ENCODE measurements at places on chromosomes 5 and 9.

- no peak for DNase-seq
Measured at GRCh38 chr9:37967014-37967760, 63.3 kb upstream of the SLC25A51 start.

DNA sequence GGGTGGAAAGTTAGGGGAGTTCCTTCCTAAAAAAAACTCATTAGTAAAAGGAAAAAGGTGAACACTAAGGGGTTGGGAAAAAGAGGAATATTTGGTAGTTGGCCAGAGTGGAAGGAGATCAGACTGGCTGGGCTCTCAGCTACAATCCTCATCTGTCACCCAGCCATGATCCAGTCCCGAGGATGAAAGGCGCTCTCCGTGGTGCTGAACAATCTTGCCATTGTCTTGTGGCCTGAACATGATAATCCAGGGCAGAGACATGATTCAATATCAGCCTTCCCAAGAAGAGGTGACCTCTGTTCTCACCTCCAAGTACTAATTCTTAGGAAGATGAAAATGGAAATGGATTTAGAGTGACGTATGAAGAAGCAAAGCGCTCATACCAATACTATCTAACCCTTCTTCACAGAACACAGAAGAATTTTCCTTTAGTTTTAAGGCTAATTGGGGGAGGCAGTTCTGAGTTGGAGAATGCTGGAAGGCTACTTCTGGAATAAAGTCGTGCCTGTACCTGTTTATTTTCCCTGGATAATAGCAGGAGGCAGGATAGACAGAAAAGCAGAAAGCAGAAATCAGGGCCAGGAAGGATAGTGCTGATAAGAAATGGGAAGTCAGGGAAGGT lies 36.6 kb upstream of the MYORG start:
- DNase-seq, result no peak

- DNase-seq, result no peak
Measured at GRCh38 chr5:104016646-104017045, 454.1 kb upstream of the NUDT12 start.

GRCh38 chr9:134375011-134375390 lies 48.7 kb downstream of the RXRA start:
- DNase-seq, result no peak

- no peak for DNase-seq
Measured at GRCh38 chr5:90169078-90169477, 240.5 kb downstream of the CETN3 start.

DNA sequence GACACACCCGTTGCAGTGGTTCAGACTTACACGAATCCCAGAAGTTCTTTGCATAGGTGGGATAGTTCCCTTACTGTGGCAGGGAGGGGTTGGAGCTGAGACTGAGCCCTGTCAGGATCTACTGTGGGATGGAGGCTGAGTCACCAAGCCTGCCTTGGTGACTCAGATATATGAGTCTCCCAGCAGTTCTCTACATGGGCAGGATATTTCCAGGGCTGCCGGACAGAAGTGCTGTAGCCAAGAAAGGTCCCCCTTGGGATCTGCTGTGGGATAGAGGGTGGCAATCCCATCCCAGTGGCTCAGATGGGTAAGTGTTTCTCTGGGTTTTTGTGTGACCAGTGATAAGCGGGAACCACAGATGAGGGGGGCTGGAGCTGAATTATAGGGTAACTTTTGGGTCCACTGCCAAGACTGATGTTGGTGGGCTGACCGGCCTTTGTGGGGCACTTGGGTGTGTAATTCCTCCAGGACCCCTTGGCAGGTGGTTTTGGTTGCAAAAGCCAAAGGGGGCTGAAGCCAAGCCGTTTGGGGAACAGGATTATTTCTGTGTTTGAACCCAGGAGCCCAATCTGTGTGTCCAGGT lies 18.7 kb downstream of the XRCC4 start:
- DNase-seq, result no peak

DNA sequence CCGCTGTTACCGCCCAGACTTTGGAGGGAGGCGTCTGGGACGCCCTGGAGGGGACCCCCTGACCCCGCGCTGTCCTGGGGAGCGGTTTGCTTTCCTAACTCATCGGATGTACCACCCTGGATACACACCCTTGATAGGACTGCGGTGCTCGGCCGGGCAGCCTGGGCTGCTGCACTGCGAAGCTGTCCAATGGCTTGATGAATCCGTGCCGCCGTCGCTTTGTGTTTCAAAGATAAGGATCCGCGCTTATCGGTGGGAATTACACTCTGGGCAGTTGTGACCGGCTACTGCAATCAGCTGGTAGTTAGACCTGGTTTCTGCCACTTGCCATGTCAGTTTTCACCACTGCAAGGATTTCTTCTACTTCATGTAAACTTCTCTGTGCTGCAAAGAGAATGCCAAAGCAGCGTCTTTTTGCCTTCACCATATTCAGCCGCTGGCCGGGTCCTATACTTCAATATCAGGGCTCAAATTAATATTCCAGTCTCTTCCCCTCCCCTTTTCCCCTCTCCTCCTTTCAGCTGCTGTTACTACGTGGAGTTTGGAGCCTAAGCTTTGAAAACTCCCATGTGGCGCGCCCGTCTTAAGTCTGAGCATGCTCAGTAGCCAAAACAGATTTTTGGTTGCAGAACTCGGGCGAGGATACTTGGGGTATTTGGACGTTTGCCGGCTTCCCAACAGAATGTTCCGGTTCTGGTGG lies 727 bp downstream of the SMAD5 start:
- DNase-seq, result no peak

GRCh38 chr5:156759156-156759555 lies 90.9 kb upstream of the PPP1R2B start:
- DNase-seq, result no peak

DNA sequence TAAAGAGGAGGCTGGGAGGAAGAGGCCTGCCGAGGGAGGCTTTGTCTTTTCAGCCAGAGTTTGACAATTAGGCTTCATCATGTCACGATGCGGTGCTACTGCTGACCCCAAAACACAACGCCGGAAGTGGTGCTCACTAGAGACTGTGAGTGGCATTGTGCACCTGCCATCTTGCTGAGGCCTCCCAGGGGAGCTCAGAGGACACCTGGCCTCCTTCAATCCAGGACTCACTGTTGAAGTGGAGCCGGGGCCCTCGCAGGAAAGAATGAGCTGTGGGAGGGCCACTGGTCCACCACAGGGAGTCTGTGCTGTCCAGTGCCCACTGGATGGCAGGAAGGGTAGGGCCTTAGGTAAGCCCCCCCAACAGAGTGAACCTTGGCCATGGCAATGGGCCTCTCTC lies 12.7 kb upstream of the SLC25A48 start:
- no peak for DNase-seq

DNA sequence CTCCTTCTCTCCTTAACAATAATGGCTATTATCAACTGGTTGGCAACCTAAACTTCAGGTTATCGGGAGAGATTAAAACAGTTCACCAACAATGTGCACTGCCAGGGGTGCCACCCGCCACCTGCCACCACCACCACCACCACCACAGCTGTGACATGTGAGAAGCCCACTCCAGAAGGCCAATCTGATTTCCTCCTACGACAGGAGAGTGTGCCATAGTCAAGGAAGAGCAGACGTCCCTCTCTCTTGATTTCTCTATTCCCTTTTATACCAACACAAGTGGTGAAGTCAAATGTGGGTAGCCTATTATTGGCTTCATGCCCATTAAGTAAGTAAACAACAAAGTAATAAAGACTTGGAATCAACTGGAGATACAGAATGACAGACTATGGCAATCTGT lies 22.4 kb downstream of the GNAQ start:
- DNase-seq, result no peak

GRCh38 chr5:67163863-67164595 lies 32.6 kb downstream of the CD180 start:
- DNase-seq, result no peak

- no peak for DNase-seq
Measured at GRCh38 chr5:126519637-126520592, 75.1 kb downstream of the ALDH7A1 start.

DNA sequence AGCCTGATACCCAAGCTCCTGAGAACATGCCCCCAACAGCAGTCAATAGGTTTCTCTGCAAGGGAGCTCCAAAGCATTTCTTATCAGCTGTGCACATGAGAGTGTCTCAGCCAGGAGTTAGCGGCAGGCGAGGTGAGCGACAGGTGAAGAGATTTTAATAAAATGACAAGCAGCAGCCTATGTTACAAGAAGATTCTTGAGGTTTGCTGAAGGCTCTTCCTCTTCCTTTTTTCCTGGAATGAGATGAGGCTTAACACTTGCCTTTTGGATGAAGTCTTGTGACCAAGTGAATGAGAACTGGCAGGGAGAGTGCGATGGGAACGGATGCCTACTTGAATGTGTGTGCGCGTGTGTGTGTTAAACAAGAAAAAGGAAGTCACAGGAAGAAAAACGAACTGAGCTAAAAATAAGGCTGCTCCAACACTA lies 76.1 kb downstream of the SHB start:
- DNase-seq, result no peak

DNA sequence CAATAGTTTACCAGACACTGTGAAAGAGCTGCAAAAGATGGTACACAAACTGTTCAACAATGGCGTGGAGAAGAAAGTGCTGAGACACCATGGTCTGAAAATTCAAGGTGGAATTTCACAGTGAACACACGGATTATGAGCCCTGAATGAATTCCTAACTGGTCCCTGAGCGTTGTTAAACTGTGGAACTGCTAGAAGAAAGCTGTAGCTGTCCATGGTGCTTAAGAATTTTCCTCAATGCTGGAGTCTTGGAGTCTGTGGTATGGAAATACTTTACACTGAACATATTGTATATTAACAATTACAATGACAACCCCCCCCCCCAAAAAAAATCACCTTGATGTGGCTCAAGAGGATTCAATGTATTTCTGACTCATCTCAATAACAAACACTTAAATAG lies 68.5 kb downstream of the SLC24A2 start:
- no peak for DNase-seq

Measured in stimulated activated CD4-positive, alpha-beta T cell treated with anti-CD3 and anti-CD28 coated beads, TNF-alpha, amount 100 ng/mL, for 1 hour (primary cell).